ENCODE measurements at places on chromosomes 6 and 20. TPM values are rescaled to one million over a fixed set of nuclear protein-coding genes. Genes with fewer than 3 reads are reported as not detected.

The IL17A gene
- polyA plus RNA-seq = not detected

- DNase-seq = no peak
Measured at GRCh38 chr6:98957450-98957849, 9.7 kb upstream of the FBXL4 start.

DNA sequence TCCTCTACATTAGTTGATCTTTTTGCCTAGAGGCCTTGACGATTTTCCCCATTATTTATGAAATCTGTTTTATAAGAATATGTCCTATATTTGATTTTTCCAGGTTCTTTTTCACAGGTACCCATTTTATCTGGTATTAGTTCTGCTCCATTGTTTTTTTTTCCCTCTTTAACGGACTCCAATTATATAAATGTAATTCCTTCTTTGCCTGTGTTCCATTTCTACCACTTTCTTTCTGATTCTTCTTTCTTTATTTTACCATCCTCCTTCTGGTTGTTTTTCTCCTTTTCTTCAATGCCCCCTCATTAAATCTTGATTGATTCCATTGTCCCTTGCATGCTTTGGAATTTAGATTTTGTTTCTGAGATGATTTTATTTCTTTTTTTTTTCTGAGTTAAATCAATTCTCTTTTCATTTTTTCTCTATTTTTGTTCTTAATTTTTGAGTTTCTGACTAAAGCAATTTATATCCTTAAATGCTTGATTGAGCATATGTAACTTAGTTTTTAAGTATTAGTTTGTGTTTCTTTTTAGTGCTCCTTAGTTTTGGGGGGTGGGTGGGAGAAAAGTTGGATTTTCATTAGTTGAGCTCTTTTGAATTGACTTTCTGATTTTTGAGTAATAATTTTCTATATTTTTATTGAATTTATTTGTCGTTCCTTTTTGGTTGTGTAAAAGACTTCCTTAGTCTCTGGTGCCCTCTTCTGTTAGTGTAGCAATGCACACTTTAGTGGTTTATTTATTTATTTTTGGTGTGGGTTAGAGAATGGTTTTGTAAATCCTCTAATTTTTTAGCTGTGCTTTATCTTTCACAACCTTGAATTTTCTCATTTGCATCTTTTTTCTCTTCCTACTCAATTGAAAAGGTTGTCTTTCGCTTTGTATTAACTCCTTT lies 140.8 kb downstream of the FARS2 start:
- no peak for DNase-seq

The GCNT2 gene
- 17.0 TPM for polyA plus RNA-seq

- DNase-seq = no peak
Measured at GRCh38 chr6:142796024-142796423, 149.0 kb downstream of the HIVEP2 start.

GRCh38 chr6:3176562-3177355 lies 19.4 kb upstream of the TUBB2A start:
- no peak for DNase-seq

The IL17F gene
- polyA plus RNA-seq = 0.32 TPM

The PSORS1C1 gene
- polyA plus RNA-seq = 0.40 TPM

The PCSK2 gene
- polyA plus RNA-seq = 0.78 TPM

GRCh38 chr6:118853408-118853807 lies 40.5 kb upstream of the ASF1A start:
- no peak for DNase-seq

DNA sequence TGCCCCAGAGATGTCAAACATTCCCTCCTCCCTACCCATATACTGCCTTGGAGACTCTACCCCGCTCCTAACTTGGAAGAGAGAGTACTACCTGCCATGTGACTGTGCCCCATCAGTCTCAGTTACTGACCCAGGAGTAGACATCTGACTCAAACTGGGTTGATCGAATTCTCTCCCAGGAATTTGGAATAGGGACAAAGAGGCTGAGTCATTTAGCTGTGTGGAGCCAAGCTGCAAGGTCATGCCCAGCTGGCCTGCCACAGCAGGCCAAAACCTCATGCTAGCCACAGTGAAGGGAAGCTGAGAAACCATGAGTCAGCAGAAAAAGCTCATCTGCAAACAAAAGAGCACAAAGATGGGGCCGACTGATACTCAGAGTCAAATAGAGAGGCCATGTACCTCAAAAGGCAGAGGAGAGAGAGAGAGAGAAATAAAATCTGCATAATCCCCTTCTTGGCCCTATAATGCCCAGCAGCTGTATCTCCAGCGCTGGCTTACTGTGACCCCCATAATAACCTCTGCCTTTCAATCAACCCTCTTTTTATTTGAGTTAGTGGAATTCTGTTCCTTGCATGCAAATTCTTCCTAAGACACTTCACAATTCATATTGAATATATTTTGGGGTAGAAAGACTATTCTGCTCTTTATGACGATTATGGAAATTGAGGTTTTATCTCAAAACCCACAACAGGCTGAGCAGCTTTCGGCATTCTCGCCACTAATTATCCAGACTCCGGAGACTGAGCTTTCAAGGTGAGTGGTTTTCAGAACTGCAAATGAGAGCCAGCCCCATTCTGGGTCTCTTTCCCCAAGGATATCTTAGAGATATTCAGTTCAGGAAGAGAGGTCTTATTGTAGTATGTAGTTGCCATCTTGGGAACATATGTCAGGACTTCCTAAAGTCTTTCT lies 21.4 kb upstream of the AKIRIN2 start:
- DNase-seq = no peak

DNA sequence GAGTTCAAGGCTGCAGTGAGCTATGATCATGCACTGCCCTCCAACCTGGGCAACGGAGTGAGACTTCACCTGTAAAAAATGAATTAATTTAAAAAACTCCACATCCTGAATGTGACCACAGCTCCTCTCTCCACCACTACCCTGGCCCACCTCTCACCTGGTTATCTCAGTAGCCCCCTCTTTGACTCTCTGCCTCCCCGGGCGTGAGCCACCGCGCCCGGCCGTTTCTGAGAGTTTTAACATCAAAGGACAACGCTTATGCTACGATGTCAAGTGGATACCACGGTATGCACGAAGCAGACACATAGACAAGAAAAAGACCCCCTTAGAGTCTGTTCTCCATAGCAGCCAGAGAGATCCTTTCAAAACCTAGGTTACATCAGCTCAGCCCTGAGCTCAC lies 48.7 kb downstream of the FGD2 start:
- no peak for DNase-seq

The MYO6 gene
- 106 TPM for polyA plus RNA-seq

GRCh38 chr6:169960886-169961611 lies 209.6 kb downstream of the ERMARD start:
- no peak for DNase-seq

The PLCB4 gene
- polyA plus RNA-seq = 15.7 TPM

GRCh38 chr6:31882344-31882743 lies 3.5 kb upstream of the SLC44A4 start:
- no peak for DNase-seq

The TNF gene
- polyA plus RNA-seq = 0.16 TPM

- DNase-seq = no peak
Measured at GRCh38 chr20:952196-952795, 36.2 kb upstream of the ANGPT4 start.

DNA sequence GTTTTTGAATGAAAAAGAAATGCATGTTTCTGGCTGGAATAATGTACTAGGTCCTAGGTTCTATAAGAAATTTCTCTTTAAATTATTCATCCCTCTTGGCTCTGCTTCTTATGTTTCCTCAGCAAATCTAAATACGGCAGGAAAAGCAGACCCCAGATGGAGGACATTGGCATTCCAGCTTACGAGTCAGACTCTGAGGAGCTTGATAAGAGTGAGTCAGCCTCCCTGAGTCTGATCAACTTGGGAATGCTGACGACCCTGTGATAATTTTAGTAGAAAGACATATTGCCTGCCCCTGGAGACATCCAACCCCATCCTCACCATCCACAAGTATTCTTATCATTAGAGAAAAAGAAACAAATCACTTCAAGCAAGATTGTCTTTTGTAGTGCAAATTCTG lies 509.7 kb upstream of the MARCKS start:
- no peak for DNase-seq

The DHX16 gene
- polyA plus RNA-seq = 46.2 TPM

GRCh38 chr20:47773371-47773786 lies 11.9 kb downstream of the SULF2 start:
- DNase-seq = no peak

GRCh38 chr6:75246386-75246785 lies 2.8 kb upstream of the COX7A2 start:
- DNase-seq = no peak

The EFCAB8 gene
- polyA plus RNA-seq = 0.33 TPM

The CYP39A1 gene
- 9.3 TPM for polyA plus RNA-seq

GRCh38 chr20:19974630-19975435 lies 42.3 kb upstream of the NAA20 start:
- no peak for DNase-seq

The ZFP64 gene
- 21.2 TPM for polyA plus RNA-seq

The TMEM217 gene
- polyA plus RNA-seq = 1.6 TPM

GRCh38 chr20:51339721-51340450 lies 202.6 kb downstream of the NFATC2 start:
- no peak for DNase-seq

The GSTA3 gene
- 0.50 TPM for polyA plus RNA-seq

The PDYN gene
- polyA plus RNA-seq = 0.23 TPM

The TMEM244 gene
- polyA plus RNA-seq = not detected

- no peak for DNase-seq
Measured at GRCh38 chr6:17466707-17467106, 73.3 kb downstream of the CAP2 start.

- DNase-seq = no peak
Measured at GRCh38 chr6:55980627-55981211, 105.3 kb upstream of the BMP5 start.

DNA sequence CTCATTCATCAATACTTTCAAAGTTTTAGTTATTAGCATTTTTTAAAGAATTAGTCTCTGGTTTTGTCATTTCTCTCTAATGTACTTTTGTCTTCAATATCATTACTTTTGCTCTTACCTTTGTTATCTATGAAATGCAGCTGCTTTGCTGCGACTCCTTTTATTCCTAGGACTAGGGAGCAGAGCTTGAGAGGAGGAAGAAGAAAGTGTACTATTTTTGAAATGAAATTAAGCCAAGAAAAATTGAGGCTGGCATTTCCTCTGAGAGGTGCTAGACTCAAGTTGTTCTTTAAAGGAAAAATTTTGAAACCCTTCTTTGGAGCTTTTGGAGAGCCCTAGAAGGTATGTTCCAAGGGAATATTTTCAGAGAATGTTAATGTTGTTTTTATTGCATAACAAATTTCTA lies 48.3 kb upstream of the MRAP2 start:
- DNase-seq = no peak

GRCh38 chr6:56437171-56437900 lies 190.0 kb upstream of the COL21A1 start:
- no peak for DNase-seq

GRCh38 chr20:18712131-18712530 lies 101.5 kb upstream of the SCP2D1 start:
- DNase-seq = no peak

- DNase-seq = no peak
Measured at GRCh38 chr6:5828296-5828695, 178.4 kb downstream of the NRN1 start.

The MYCT1 gene
- polyA plus RNA-seq = 20.0 TPM

GRCh38 chr6:162871966-162872365 lies 144.2 kb downstream of the PACRG start:
- DNase-seq = no peak

GRCh38 chr6:142968601-142969000 lies 23.6 kb upstream of the HIVEP2 start:
- no peak for DNase-seq

- no peak for DNase-seq
Measured at GRCh38 chr6:22570185-22570551, 802 bp downstream of the HDGFL1 start.

- no peak for DNase-seq
Measured at GRCh38 chr6:87848616-87849015, 146.6 kb upstream of the AKIRIN2 start.

GRCh38 chr20:25685276-25686080 lies 11.2 kb downstream of the ZNF337 start:
- DNase-seq = no peak

DNA sequence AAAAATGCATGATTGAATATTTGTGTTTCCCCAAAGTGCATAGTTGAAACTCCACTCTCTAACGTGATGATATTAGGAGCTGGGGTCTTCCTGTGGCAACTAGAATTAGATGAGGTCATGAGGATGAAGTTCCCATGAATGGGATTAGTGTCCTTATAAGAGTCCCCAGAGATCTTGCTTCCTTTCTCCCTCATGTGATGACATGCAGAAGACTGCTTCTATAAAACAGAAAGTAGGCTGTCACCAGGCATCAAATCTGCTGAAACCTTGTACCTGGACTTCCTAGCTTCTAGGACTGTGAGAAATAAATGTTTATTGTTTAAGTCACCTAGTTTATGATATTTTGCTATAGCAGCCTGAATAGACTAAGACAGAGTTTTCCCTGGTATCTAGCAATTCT lies 586.5 kb upstream of the EPHA7 start:
- no peak for DNase-seq

The RBPJL gene
- polyA plus RNA-seq = not detected

- no peak for DNase-seq
Measured at GRCh38 chr20:52405417-52405816, 213.8 kb upstream of the ZFP64 start.

- no peak for DNase-seq
Measured at GRCh38 chr6:46262928-46263706, 92.3 kb upstream of the ENPP5 start.

DNA sequence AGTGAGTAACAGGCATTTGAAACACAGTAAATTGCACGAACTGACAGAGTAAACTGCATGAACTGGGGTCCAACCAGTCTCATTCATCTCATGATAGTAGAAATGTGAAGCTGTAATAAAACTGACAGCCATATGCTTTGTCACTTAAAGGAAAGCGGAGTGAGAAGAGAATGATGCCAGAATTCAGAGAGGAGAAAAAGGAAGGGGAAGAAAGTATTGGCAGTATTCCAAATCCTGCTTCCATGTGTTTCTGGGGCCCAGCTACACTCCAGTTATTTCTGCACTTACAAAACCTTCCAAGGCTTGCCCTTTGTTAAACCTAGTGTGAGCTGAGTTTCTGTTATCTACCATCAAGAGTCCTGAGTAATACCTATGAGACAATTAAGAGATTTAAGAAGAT lies 17.2 kb downstream of the SNX14 start:
- DNase-seq = no peak

The SSR1 gene
- 141 TPM for polyA plus RNA-seq

DNA sequence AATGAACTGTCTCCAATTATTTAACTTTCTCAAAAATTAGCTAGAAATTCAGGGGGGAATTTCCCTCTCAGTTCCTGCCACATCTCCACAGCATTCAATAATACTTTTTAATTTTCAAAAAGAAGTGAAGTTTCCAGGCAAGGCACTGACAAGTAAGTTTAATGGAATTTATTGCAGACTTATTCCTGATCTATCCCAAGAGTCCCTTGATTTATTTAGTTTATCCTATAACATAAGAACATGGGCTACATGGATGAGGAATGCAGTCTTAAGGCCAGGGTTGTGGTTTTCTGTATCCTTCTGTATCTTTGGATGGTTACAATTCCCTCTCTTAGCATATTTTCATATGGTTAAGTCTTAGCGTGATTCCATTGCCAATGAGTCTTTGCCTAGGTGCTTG lies 126.5 kb downstream of the TSHZ2 start:
- DNase-seq = no peak

DNA sequence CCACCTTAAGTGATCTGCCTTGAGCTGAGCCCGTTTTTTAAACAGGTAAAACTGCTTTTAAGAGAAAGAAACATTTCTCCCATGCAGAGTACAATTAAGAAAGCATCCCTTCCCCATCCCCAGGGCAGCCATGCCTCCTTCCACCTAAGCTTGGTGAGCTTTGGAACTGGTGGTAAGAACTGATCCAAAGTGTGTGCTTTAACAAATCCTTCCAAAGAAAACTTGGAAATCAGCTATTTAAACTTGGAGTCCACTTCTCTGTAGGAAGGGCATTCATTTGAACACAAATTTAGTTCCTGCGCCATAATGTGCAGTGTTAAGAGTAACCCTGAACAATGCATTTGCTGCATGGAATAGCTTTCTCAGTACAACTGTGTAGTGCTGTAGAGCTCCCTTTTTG lies 17.0 kb downstream of the GMDS start:
- DNase-seq = no peak

Data from right renal cortex interstitium (tissue), 3 donors.